ENCODE measurements at places on chromosomes 7 and 10.

DNA sequence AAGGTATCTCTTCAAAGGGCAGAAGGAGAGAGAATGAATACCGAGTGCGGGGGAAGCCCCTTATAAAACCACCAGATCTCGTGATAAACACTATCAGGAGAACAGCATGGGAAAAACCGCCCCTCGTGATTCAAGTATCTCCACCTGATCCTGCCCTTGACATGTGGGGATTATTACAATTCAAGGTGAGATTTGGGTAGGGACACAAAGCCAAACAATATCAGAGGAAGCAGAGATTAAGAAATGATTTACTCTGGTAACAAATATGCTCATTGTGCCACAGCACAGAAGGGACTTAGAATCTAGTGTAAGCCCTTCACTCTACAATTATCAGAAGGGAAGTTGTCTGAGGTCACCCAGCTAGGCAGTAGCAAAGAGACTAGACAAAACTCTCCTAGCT, 40.1 kb upstream of the ZNRF2 start:
- DNase-seq = no peak

DNA sequence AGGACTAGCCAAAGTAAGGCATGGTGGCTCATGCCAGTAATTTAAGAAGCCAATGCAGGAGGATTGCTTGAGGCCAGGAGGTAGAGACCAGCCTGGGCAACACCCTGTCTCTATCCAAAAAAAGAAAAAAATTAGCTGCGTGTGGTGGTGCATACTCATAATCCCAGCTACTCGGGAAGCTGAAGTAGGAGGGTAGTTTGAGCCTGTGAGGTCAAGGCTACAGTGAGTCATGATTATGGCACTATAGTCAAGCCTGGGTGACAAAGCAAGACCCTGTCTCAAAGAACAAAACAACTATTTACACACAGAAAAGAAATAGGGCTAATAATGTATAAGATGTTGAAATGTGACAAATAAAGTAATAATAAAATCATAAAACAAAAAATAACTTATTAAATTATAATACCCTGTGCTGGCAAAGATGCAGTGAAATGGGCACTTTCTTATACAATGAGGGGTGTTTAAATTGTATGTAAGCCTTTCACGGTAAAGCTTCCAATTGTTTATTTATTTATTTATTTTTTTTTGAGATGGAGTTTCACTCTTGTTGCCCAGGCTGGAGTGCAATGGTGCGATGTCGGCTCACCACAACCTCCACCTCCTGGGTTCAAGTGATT, 175.2 kb downstream of the TPST1 start:
- peak; percentile 60 for DNase-seq

DNA sequence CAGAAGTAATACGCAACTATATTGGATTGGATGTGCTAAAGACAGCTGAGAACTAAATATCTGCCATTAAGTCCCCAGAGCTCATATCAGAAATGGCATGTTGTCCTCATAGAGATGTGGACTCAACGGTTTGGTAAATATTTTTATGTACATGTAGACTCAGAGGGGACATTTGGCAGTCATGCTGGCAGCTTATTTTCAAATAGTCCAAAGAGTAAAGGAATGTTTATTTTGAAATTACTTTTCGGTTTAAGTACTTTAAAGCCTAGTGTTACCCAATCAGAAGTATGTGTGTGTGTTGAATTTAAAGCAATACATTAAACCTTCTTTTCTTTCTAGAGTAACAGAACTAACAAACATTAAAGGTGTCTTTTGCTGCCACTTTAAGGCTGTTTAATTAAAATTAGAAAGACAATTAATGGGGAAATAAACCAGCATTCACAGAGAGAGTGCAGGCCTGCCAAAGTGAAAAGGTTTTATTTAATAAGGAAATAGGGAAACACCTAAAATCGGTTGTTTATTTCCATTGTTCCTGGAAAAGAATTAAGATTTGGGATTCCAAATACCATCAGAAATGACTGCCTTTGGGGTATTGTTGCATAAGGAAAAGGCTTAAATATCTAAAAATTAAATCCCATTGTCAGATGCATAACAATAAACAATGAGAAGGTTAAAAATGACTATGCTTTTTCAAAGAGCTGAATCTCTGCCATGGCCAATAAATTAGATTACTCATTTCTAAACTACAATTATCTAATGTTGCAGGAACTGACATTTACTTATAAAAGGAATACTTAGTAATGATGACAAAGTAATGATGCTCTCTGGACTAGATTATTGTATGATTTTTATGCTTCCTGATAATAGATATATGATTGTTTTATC, 113.4 kb upstream of the AHR start:
- DNase-seq = peak; percentile 31

DNA sequence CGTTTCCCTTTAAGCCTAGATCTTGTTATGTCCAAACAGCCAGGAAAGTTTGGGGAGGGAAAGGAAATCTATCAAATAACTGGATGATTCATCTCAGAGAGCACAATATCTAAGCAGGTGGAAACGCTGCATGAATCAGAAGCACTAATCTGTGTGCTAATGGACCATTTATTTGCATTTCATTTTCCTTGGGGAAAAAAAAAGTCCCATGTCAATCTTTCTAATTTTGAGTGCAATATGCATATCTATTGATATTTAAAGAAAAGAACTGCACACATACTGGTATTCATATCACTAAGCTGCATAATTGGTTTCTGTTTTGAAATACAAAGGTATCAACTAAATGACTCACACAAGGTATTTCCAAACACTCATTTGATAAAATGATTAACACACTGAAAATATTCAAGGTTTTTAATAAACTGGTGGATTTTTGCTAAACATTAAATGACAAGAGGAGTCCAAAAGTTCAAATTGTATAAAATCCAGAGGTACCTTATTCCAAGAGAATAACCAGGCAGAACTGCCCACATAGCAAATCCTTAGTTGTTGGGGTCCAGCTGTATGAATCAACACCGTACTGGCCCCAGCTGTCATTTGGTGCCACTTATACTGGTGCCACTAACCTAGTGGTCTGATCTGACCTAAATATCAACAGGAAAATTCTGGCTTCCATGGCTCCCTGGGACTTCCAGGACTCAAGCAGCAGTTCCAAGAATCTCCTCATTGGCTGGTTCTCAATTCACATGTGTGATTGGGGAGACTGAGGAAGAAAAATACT, 122.2 kb upstream of the SP4 start:
- DNase-seq = no peak

DNA sequence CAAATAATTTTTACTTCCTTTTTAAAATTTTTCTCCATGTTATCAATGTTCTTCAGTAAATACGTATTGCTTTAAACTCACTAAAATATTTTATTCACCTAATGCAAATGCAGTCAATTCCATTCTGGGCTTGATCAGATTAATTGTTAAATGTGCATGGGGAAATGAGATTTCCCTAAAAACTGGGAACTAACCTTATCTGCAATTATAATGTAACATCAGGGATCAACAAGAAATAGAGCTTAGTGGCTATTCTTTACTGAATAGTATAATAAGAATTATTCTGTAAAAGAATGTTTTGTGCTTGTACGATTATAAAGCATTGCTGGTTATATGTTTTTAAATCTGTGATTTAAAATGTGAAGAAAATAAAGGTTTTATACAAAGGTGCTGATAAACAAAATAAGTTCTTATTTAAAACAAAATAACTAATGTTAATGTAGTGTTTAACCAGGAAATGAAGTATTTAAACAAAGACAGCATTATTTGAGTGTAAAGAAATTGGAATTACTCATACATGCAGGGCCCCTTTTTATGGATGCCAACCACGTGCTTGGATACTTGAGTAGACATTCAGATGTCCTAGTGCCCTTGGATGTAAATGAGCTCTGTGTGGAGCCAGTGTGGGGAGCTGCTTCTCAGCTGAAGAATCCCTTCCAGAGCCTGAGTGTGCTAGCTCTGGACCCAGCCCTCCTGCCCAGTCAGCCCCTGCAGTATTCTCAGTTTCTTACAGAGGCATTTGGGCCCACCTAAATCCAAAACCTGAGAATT, 84.2 kb downstream of the REEP3 start:
- peak; percentile 19 for DNase-seq

DNA sequence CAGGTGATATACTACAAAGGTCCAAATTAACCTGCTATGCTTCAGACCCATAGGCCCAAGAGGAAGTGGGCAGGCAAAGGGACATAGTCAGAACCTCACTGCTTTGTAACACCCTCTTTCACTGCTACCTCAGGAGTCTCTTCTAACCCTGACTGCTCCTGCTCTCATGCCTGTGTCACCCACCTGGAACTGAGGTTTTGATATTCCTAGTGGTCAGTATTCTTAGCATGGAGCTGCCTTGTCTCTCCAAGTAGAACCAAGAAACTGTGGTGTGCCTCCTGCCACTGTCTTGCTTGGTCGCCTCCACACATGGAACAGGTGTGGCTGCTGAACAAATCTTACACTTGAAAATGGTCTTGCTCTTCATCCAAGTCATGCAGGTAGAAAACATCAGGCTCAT, 677.5 kb downstream of the XPNPEP1 start:
- DNase-seq = no peak

- DNase-seq = peak; percentile 72
Measured at GRCh38 chr10:68284062-68285001, 47.5 kb upstream of the HNRNPH3 start.

- no peak for DNase-seq
Measured at GRCh38 chr7:92645114-92646061, 55.2 kb upstream of the FAM133B start.

- DNase-seq = no peak
Measured at GRCh38 chr7:22255342-22255741, 101.6 kb downstream of the RAPGEF5 start.

- no peak for DNase-seq
Measured at GRCh38 chr7:155358066-155358947, 60.6 kb downstream of the INSIG1 start.
